ENCODE measurements at places on chromosomes 7 and 10.

GRCh38 chr10:34769899-34770298 lies 45.2 kb downstream of the PARD3 start:
- DNase-seq: no peak

DNA sequence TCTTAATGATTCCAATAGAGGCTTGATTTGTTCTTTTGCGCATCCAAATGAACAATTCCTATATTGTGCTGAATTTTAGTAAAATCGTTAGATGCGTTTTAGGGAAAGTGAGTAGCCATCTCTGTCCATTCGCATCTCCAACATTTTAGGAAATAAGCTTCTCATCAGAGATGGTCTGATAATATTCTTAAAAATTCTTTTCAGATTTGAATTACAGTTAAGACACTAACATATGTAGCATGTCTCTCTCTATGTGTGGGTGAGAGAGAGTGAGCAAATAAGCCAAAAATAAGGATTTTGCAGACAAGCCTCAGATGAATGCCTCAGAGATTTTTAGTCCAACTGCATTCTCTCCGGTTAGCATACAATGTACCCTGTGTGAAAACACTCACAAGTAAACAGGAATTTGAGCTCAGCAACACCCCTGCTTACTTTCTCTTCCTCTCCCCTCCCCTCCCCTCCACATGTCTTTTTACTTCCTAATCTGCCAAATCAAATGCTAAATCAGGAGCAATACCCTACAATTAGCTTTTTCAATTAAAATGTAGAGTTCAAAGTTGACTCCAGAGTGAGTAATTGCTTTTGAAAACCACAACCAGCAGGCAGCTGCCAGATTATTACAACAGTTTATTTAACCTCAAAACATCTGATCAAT lies 354.4 kb downstream of the CRPPA start:
- DNase-seq: peak; percentile 42

- DNase-seq: no peak
Observed at GRCh38 chr7:5523052-5523711, 99.5 kb upstream of the TNRC18 start.

- DNase-seq: no peak
Observed at GRCh38 chr7:32910195-32910594, 18.6 kb upstream of the KBTBD2 start.

DNA sequence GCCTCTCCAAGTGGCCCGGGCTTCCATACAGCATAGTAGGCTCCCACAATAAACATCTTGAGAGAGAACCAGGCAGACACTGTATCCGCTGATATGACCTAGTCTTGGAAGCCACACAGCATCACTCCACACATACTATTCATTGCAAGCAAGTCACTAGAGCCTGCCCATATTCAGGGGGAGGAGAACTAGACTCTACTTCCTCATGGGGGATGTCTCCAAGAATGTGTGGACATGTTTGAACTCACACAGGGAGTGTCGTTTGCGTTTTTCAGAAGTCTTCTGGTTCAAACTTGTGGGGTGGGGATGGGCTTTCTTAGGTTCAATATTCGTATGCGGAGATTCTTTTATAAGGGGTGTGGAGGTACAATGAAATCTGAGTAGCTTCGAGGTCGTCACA lies 232.6 kb upstream of the HABP2 start:
- DNase-seq: no peak

DNA sequence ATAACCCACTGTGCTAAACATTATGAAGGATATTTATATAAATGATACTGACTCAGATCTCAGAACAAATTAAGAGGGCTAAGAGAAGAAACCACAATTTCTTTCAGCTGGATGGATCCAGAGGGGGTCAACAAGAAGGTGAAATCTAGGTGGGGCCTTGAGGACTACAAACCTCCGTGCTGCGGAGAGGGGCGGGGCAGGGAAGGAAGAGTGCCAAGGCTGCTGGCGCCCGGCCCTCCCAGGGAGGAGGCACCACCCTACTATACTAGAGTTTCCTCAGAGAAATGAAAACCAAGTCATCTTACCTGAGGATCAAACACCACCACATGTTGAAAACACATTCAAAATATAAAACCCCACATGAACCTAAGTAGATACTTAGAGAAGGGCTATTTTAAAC lies 29.3 kb upstream of the CRYGN start:
- no peak for DNase-seq

GRCh38 chr7:139820089-139820488 lies 9.0 kb upstream of the TBXAS1 start:
- DNase-seq: no peak

- DNase-seq: peak; percentile 9
Observed at GRCh38 chr10:103192451-103193106, 493 bp downstream of the NT5C2 start.

GRCh38 chr7:124893140-124893827 lies 36.3 kb downstream of the POT1 start:
- DNase-seq: no peak

GRCh38 chr10:49091450-49092210 lies 23.7 kb downstream of the VSTM4 start:
- no peak for DNase-seq

DNA sequence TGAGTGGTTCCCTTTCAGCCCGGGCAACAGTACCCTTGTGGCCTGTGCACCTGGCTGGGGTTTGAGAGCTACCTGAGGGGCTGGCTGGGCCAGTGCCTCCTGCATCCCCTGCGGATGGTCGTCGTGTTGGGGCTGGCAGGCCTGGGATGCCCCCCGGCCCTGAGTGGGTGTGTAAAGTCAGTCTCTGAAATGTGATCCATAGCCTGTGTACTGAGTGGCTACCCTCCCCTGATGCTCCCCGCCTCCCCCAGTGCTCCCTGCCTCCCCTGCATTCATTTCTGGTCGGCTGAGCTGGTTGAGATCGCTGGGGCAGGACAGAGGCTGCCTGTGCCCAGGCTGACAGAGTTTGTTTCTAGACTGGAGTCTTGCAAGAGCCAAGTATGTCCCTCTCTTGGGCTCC lies 9.3 kb downstream of the ZNF316 start:
- DNase-seq: no peak

DNA sequence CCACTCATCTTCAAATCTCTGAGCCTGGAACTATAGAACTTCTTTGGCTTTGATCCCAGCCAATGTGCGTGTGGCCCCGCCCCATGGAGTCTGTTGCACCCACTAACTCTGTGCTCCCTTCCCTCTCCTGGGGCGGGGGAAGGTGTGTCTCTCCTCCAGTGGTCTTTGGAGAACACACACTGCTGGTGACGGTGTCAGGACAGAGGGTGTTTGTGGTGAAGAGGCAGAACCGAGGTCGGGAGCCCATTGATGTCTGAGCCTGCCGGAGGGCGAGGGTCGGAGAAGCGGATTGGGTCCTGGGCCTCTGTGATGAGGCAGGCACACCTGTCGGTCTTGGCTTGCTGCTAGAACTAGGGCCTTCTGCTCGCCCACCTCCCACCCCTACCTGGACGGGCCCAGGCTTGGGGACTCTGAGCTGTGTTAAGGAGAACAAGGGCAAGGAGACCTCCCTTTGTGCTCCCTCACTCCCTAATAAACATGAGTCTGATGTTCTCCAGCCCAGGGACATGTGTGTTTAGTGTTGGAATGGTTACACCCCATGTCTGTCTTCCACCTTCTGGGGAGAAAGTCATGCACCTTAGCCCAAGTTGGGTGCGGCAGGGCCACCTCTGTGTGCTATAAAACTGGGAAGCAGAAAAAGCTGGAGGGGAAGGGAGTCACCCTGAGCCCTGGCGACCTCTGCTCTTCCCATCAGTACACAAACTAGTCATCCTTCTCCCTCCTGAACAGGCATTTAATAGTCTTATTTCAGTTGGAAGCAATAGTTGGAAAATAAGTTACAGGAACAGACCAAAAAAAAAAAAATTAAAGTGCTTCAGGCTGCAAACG lies 4.6 kb downstream of the TRAPPC14 start:
- no peak for DNase-seq

GRCh38 chr7:35012160-35012559 lies 25.1 kb downstream of the DPY19L1 start:
- no peak for DNase-seq

DNA sequence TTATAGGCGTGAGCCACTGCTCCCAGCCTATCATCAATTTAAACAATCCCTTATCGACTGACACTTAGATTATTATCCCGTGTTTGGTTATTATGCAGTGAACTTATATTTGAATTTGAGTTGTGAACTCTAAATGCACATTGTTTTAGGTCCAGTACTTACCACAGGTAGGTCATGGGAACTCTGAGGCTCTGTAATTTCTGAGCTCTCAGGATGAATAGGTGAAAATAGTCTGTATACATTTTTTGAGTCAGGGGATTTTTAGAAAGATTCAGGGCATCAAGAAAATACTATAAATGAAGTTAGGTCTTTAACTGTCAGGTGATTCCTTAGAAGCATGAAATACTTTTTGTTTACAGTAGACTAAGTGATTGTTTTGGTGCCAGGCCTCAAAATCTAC lies 8.8 kb downstream of the CCDC136 start:
- no peak for DNase-seq

GRCh38 chr10:103069453-103070331 lies 123.4 kb downstream of the NT5C2 start:
- peak; percentile 43 for DNase-seq

DNA sequence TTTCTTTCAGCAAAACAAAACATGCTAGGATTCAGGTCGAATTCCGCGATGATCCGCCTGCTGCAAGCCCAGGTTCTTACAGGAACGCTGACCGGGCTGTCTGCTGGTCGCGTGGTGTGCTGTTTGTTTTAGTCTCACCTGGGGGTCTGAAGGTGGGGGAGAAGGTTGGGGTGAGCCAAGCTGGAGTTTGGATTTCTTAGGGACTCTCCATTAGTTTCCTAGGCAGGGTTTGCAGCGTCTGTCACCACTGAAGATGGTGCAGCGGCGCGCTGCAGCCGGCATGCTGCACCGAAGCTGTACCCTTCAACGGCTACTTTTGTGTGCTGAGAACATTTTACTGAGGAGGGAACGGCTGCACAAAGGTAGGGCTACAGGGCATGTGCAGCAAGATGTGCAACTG lies 48.7 kb downstream of the GCC1 start:
- DNase-seq: no peak

- no peak for DNase-seq
Observed at GRCh38 chr10:21304608-21305007, 220.9 kb downstream of the SKIDA1 start.

GRCh38 chr7:136061433-136061832 lies 84.3 kb upstream of the MTPN start:
- DNase-seq: no peak

DNA sequence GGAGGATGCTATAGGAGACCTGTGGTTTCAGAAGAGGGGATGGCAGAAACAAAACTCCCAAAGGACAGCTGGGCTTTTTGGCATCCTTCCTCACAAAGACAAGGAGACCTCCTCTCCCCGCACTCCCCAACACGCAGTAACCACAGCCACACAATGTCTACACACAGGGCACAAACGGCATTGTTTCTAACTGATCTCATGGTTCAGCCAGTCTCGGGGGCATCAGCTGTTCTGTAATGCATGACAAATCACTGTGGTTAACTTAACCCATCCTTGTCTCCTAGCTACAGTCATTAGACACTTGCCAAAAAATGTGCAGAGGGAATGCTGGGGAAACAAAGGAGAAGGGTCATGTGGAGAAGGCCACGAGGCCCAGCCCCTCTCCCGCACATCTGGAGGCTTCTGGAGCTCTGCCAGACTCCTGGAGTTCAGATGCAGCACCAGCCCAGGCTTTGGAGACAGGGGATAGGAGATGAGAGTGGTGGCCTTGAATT lies 7.6 kb upstream of the ADAMTS14 start:
- peak; percentile 48 for DNase-seq

DNA sequence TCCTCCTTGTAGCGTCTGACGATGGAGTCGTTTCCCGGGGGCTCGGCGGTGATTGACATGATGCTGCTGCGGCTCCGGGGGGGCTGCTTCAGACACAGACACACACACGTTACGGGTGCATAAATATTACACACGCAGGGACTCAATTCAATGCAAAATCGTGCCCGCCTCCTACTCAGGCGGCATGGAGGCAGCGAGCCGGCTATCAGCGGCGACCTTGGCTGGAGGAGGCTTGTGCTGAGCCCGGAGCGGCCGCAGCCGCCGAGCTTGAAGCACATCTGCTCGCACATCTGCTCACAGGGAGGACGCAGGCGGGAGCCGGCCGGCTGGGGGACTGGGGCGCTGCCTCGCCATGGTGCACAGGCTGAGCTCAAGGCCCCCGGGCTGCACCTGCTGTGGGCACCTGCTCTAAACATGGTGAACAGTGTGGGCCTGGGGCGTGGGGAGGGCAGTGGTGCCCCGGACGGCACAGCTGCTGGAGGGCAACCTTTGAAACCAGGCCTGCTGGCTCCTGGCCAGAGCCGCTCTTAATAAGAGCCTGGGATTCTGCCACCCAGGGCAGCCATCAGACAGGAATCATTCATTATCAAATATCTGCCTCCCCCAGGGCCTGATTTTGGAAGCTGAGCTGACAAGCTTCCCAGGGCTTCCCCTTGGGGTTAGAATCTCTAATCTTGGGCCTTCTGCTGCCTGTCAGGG lies 84.7 kb upstream of the GNA12 start:
- DNase-seq: peak; percentile 56

DNA sequence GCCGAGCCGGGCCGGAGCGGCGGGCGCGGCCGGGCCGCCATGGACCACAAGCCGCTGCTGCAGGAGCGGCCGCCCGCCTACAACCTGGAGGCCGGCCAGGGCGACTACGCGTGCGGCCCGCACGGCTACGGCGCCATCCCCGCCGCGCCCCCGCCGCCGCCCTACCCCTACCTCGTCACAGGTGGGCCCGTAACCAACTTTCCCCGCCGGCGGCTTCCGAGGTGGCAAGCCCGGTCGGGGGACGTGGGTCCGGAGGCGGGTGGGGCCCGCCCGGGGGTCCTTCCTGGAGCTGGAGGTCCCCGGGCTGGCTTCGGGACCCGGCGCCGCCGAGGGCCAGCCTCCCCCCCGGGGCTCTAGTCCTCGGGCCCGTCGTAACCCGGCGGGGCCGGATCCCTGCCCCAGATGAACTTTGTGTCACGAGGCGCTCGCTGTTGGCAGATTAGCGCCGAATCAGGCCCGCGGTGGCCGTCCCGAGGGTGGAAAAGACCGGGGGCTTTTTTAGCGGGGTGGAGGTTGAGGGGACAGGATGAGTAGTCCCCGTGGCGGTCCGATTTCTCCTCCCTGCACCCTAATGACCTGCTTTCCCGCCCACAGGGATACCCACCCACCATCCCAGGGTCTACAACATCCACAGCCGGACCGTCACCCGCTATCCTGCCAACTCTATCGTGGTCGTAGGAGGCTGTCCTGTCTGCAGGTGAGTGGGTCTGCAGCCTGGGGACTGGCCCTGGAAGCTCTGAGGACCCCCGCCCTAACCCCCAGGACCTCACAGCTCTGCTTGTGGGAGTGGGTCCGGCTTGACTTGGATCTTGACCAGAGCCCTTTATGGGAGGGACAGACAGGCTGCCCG lies 496 bp downstream of the BRI3 start:
- no peak for DNase-seq

DNA sequence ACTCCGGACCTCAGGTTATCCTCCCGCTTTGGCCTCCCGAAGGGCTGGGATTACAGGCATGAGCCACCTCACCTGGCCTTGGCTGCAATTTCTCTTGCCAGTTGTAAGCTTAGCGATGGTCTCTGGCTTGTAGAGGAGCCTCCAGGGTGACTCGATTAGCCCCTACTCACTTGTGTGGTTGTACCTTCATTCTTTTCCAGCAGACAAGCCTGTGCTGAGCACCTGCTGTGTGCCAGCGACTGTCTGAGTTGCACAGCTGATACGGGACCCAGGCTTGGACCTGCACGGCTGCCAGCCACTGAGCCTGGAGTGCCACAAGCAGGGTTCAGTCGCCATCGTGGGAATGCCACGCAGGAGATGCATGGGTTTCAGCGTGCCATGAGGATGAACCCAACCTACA lies 42.0 kb upstream of the DNAJB6 start:
- DNase-seq: no peak
